ENCODE measurements at places on chromosomes 5 and 9.
A peak's percentile ranks its signal among the peaks of the same experiment; 100 is the strongest.

DNA sequence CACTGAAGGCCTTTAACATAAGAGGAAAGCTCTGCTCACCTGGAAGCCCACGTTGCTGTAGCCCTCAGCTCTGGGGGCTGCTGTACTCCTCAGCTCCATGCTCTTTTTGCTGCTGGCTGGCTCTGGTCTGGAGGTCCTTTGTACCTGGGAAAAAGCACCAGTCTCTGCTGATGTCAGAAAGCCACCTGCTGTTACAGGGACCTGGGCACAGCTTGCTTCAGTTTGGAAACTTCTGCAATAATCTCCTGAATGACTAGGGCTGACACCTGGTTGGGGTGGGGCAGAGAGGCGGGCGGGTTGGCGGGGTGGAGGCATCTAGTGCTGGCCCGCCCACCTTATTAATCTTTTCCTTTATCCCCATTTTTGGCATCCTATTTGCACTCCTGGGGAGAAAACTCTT is at the start of gene SLC28A3:
SLC28A3 (minus strand) TSS at position 224 of the 400 bp plus-strand sequence; CDS start at position 99, 125 bp downstream.
- no peak for DNase-seq

DNA sequence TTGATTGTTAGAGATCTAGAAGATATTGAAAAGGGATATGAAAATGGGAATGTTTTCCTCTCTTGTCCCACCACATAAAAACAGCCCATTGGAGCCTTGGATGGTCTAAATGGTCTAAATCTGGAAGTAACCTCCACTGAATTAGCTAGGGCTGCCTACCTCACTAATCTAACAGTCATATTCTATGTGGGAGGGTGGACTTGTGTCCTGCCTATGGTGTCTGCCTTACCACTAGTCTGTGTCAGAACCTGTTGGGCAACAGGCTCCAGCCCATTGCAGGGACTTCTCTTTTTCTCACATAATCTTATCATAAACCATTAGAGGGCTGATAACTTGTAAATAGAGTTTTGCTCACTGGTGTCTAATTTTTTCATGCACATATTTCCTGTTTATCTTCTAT is 548.8 kb upstream of the CDH18 start:
- no peak for DNase-seq

GRCh38 chr9:99024959-99025358 is 80.0 kb upstream of the TGFBR1 start:
- no peak for DNase-seq

DNA sequence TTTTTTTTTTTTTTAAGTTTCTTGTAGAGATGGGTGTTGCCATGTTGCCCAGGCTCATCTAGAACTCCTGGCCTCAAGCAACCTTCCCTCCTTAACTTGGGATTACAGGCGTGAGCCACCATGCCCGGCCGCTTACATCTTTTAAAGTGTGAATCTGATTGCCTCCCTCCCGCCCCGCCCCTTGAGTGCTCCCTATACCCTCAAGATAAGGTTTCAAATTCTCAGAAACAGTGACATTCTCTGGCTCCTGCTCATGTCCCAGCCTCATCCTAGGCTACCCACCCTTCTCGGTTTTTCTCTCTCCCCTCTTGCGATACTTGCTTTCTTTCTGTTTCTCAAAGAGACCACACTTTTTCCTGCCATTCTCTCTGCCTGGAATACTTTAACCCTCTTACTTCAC is 12.4 kb downstream of the MORN5 start:
- no peak for DNase-seq

DNA sequence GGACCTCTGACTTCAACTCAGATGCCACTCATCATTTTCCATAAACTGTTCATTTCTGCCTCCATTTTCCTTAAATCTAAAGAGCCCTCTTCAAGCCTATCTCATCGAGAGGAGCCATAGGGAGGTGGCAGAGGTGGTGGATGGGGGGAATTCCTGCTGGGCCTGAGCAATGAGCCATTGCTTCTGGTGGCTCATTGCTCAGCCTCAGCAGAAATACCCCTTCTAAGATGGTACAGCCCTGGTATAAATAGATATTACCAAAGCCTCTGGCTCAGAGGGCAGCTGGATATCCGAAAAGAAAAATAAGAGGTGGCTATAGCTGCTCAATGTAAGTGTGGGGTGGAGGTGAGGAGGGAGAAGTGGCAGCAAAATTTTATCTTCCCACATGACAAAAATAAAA is 313.5 kb downstream of the CAAP1 start:
- DNase-seq = no peak

GRCh38 chr9:36765468-36766341 is 193.0 kb downstream of the MELK start:
- DNase-seq = peak; percentile 83

DNA sequence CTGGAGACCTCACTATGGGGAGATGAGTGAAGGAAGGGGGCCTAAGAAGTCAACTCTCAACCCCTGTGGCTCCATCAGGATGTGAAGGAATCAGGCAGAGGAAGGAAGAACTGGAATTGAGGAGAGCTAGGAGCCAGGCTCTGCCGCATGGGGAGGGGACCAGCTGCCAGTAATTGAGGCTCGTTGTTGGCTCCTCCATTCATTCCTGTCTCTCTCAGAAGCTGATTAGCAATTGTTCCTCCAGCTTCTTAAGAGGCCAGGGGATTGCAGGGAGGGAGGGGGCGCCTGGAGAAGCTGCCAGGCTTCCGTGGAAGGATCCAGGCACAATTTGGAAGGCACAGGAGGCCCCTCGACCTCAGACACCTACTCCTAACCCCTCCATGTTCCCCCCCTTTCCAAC is 20.5 kb upstream of the TTLL11 start:
- no peak for DNase-seq

- no peak for DNase-seq
These were observed 933 bp downstream of the NEK6 start for GRCh38 chr9:124258607-124259157.

- no peak for DNase-seq
These were observed 15.5 kb downstream of the FGD3 start for GRCh38 chr9:92962846-92963245.

DNA sequence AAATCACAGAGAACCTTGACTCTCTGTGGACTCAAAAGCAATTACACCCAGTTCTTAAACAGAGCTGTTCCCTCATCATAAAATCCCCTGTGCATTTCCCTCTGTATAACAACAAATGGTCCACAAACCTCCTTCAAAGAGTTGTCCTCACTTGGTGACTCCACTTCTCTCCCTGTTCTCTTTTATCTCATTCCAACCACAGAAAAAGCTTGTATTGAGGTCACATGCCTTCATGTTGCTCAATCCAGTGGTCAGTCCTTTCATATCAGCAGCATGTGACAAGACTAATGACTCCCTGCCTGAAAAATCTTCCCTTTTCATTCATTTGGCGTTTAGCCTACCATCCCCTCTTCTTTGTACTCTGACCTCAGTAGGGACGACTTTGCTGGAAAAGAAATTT is 158.0 kb downstream of the DEPDC1B start:
- DNase-seq = no peak

- no peak for DNase-seq
These were observed 219.7 kb downstream of the TRPM3 start for GRCh38 chr9:70901746-70902145.

DNA sequence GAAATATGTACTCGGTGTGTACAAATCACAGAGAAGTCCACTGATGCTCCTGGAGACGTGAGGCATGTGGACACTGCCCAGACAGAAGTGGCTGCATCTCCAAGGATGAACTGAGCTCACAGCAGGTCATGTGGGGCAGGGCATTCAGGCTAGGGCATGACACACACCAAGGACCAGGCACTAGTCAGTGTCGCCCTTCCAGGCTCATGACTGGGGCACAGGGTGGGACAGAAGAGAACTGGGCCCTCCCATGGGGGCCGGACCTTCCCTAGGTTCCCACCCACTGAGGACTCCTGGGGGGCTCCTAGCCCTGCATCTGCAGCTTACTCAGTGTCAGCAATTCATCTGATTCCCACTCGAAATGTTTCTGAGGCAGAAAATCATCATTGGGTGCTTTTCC is 256.8 kb upstream of the IRX4 start:
- DNase-seq = no peak

GRCh38 chr9:33676746-33677505 is 118.4 kb upstream of the PRSS3 start:
- peak; percentile 0 for DNase-seq

DNA sequence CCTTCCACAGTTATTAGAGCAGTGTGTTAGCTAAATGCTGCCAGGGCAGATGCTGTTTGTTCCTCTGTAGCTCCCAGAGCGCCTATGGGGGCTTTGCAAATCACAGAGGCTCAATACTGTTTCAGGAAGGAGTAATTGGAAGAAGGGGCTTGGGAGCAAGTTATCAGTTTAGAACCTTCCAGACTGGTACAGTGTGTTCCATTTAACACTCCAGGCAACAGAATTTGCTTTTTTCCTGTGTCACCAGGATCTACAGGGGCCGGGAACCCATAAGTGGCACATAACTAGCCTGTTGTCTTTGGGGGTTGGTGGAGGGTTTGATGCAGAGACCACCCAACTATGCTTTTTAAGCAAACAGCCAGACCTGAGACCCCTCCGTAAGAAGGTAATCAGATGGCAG is 307.3 kb upstream of the KCNN2 start:
- no peak for DNase-seq

DNA sequence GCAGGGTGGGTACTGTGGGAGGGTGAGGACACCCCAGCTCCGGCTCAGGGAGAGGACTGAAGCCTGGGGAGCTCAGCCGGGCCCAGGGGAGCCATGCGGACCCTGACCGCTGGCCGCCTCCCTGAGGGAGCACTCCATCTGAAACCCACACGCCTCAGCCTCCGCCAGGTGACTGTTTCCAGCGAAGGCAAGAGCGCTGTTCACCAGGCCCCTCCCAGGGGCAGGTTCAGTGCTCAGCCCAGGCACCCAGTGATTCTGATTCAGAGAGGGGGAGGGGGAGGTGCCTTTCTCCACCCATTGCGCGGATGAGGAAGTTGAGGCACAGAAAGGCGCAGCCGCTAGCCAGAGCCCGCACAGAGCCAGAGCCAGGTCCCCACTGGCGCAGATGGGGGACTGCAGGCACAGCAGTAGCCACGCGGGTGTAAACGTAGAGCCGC is 27.0 kb downstream of the ADGRD2 start:
- no peak for DNase-seq

DNA sequence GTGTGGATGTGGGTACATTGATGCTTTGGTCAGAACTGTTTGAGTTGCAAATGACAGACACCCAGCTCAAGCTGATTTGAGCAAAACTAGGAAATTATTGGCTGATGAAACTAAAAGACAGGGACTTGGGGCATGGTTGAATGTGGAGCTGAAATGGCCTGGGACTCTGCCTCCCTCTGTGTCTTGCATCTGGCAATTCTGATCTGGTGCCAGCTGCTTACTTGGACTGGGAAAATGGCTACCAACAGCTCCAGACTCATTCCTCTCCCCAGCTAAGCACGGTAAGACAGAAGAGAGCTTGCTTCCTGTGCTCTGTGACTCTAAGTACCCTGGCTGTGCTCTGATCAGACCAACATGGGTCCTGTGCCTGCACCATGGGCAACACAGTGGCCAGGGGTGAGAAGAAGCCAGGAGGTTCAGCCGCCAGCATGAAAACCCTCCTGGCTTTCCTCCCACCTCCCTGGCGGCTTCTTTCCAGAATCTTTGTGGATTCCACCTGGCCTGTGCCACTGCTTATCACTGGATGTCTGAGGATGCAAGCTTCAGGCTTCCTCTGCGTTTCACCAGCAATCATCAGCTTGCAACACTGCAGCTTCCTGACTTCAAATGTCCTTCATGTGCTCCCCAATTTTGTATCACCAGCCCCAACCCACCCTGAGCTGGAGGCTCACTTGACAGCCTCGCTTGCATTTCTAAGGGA is 44.1 kb downstream of the C5orf15 start:
- no peak for DNase-seq

- DNase-seq = no peak
These were observed 97.9 kb downstream of the SV2C start for GRCh38 chr5:76180814-76181805.

Data from stimulated activated CD4-positive, alpha-beta T cell treated with anti-CD3 and anti-CD28 coated beads, TNF-alpha, amount 100 ng/mL, for 24 hours (primary cell).